Esophagus squamous epithelium (tissue), 5 donors: ENCODE measurements at places on chromosomes 6 and 20. TPM values are rescaled to one million over a fixed set of nuclear protein-coding genes. Genes with fewer than 3 reads are reported as not detected.
A peak's percentile ranks its signal among the peaks of the same experiment; 100 is the strongest.

The RFX6 gene
- not detected for total RNA-seq

DNA sequence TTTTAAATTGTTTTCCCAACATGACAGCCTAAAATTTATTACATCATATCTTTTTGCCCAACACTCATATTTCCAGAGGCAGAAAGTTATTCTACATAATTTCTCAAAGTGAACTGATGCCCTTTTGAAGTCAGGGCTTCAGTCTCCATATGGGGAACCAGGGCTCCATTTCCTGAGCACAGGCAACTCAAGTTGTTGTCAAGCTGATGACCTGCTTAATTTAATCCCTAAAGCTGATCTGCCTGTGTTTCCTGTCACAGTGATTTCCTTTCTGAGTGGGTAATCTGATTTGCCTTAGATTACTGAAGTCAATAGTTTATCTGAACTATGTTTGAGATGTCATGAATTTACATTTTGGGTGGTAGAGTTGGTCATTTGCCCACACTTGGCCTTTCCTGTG is 932.1 kb upstream of the MANEA start:
- H3K27me3 ChIP-seq: no peaks in the 10 kb centered on the region
- no peaks in the 10 kb centered on the region for H3K36me3 ChIP-seq
- H3K4me1 ChIP-seq: no peaks in the 10 kb centered on the region

The FNDC1 gene
- 0.04 TPM for total RNA-seq

- H3K27ac ChIP-seq: peak overlapping the region; percentile 91
- H3K4me1 ChIP-seq: peaks cover 33% of the 10 kb centered on the region
- H3K27me3 ChIP-seq: peaks cover 39% of the 10 kb centered on the region
- peak overlapping the region; percentile 12 for H3K4me3 ChIP-seq
Observed at GRCh38 chr6:33746036-33746600, 587 bp downstream of the IP6K3 start.

The RAET1L gene
- total RNA-seq: 50.0 TPM

The SNAI1 gene
- 0.44 TPM for total RNA-seq

The ACSS2 gene
- 50.9 TPM for total RNA-seq

GRCh38 chr6:52135217-52135616 is 47.8 kb upstream of the PKHD1 start:
- DNase-seq: no peak
- no peak overlapping the region for H3K4me3 ChIP-seq
- H3K27me3 ChIP-seq: no peaks in the 10 kb centered on the region
- H3K36me3 ChIP-seq: no peaks in the 10 kb centered on the region
- H3K27ac ChIP-seq: no peak overlapping the region

DNA sequence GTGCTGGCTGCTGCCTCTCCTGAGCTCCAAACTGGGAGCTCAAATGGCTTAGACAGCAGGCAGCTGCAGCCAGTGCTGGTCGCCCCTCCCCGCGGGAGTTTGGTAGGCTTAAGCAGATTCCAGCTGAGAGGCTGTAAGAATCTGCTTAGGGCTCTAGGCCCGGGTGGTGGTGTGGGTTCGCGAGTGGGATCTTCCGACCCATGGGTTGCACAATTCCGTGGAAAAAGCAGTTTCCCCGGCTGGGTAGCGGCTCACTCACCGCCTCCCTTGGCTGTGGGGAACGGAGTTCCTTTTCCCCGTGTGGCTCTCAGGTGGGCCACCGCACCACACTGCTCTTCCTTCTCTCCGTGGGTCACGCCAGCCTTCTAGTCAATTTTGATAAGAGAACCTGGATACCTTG is 232.5 kb downstream of the PKHD1 start:
- H3K27ac ChIP-seq: no peak overlapping the region
- H3K4me1 ChIP-seq: no peaks in the 10 kb centered on the region
- no peak for DNase-seq
- H3K36me3 ChIP-seq: no peaks in the 10 kb centered on the region
- H3K4me3 ChIP-seq: no peak overlapping the region

- H3K4me3 ChIP-seq: no peak overlapping the region
- peaks cover 12% of the 10 kb centered on the region for H3K27me3 ChIP-seq
- H3K36me3 ChIP-seq: no peaks in the 10 kb centered on the region
- no peak overlapping the region for H3K27ac ChIP-seq
- no peak for DNase-seq
- no peaks in the 10 kb centered on the region for H3K4me1 ChIP-seq
Observed at GRCh38 chr6:167157414-167157813, 366 bp downstream of the GPR31 start.

The CST5 gene
- total RNA-seq: not detected

The TFAP2A gene
- 39.1 TPM for total RNA-seq

The CAPN11 gene
- not detected for total RNA-seq

The PKIG gene
- 80.1 TPM for total RNA-seq

- DNase-seq: no peak
- H3K4me3 ChIP-seq: no peak overlapping the region
- H3K4me1 ChIP-seq: no peaks in the 10 kb centered on the region
- H3K36me3 ChIP-seq: no peaks in the 10 kb centered on the region
- peaks cover 7% of the 10 kb centered on the region for H3K27me3 ChIP-seq
Observed at GRCh38 chr6:167683028-167683862, 143.5 kb upstream of the AFDN start.

- H3K4me1 ChIP-seq: no peaks in the 10 kb centered on the region
- no peaks in the 10 kb centered on the region for H3K27me3 ChIP-seq
- DNase-seq: no peak
- no peak overlapping the region for H3K27ac ChIP-seq
Observed at GRCh38 chr6:138264372-138264880, 46.1 kb upstream of the PBOV1 start.

GRCh38 chr20:17589161-17589834 is 19.4 kb downstream of the DSTN start:
- peak overlapping the region; percentile 33 for H3K4me3 ChIP-seq
- no peaks in the 10 kb centered on the region for H3K27me3 ChIP-seq
- peaks cover 98% of the 10 kb centered on the region for H3K4me1 ChIP-seq
- DNase-seq: no peak

DNA sequence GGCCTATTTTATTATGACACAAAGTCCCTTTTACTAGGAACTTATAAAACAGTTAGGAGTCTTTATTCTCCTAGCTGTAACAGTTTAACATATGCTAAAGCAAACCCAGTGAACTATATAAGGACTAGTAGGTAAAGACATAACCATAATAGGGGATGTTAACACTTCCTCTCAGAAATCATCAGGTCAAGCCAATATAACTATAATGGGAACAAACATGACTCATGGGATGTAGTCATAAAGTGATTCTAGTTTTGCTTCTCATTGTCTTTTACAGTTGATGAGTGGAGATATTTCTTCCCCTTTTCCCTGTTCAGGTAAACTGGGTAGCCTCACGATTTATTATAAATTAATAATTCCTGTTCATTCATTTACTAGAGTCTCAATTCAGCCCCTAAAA is 9.7 kb downstream of the PTCHD4 start:
- no peaks in the 10 kb centered on the region for H3K27me3 ChIP-seq
- no peaks in the 10 kb centered on the region for H3K36me3 ChIP-seq

DNA sequence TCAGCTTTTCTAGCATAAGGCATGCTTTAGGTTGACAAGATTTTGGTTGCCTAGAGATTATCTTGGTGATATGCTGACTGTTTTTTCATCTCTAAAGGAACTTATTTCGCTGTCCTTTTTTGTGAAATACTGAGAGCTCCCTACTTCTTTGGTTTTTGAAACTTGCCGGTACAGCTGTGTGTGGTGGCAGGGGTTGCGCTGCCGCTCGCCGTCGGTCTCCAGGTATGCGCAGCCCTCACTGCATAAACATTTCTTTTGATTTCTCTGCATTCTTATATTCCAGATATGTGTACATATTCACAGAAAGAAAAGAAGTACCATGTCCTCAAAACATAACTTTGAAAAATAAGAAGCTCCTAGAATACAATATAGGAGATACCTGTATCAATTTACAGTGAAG is 106.4 kb upstream of the SYNDIG1 start:
- H3K4me3 ChIP-seq: no peak overlapping the region
- H3K27me3 ChIP-seq: no peaks in the 10 kb centered on the region
- H3K4me1 ChIP-seq: no peaks in the 10 kb centered on the region
- no peak for DNase-seq

The OLIG3 gene
- total RNA-seq: not detected

The MCHR2 gene
- total RNA-seq: not detected

DNA sequence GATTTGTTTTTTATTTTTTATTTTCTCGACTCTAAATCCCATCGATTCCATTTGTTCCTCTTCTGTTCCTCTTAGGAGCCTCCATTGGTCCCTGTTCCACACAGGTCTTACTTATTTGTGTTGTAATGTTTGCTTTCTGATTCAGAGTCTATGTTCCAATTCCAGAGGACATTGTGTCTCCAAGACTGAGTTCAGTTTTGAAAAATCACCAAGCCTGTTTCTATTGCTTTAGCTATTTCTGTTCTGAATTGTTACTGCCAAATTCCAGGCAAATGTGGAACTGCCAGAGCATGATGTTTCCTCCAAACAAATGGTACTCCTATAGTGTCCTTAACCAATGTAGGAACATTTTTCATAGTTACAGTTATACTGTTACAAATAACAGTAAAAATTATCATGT is 270.9 kb upstream of the SPTLC3 start:
- DNase-seq: no peak
- H3K27me3 ChIP-seq: no peaks in the 10 kb centered on the region
- no peak overlapping the region for H3K4me3 ChIP-seq
- no peaks in the 10 kb centered on the region for H3K36me3 ChIP-seq
- H3K4me1 ChIP-seq: no peaks in the 10 kb centered on the region

DNA sequence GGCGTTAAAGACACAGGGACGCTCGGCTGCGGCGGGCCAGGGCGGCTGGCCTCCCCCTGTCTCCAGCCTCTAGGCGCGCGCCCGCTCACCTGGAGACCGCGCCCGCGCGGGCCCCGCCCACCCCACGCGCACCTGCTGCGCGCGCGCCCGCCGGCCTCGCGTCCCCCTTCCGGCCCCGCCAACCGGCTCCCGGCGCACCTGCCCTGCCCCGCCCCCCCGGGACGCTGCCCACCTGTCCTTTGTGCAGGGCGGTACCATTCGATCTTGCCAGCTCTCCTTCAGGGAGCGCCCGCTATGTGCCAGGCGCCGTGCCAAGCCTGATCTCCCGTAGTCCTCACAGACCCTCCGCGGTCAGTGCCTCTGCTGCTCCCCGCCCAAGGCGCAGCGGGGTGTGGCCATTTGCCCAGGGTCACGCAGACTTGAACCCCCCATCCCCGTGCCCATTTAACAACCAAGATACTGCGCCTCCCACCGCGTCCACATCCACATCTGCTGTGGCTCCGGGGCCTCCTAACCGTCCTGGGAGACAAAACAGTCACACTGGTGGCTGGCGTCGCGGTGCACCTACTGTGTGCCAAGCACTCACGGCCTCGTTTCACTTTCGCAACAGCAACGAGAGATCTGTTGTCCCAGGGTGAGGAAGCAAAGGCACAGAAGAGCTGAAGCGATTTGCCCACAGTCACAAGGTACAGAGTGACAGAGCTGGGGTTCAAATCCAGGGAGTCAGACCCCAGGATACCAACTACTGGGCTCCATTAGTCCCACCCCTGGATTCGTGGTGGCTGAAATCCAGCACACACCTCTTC is 48.1 kb downstream of the NOL4L start:
- DNase-seq: no peak
- H3K4me3 ChIP-seq: peak overlapping the region; percentile 46
- peak overlapping the region; percentile 71 for H3K27ac ChIP-seq
- peaks cover 57% of the 10 kb centered on the region for H3K4me1 ChIP-seq
- H3K36me3 ChIP-seq: no peaks in the 10 kb centered on the region

DNA sequence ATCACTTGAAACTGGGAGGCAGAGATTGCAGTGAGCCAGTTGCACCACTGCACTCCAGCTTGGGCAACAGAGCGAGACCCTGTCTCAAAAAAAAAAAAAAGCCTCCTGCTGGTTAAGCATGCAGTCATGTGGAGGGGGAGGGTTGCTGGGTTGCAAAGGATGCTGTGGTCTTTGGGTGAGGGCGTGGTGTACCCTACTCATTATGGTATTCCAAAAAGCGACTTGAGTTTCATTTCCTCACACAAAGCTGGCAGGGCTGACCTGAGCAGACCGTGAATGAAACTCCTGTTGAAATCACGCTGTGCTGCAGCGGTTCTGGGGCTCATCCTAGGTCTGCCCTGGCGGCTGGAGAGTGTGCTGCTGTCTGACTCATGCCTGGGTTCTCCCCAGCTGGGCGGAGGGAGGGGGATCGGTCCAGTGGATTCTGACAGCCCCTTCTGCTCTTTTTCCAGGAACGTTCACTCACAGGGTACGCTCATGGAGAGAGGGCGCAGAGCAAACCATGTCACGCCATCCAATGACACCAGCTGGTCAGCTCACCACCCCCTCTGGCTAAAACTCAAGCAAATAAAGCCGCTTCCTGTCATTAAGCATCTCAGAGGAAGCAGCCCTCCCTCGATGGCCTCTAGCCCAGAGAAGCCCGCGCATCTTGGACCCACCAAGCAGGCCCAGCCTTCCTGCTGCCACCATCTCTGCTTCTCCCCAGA is 166.2 kb downstream of the SCML4 start:
- H3K4me1 ChIP-seq: peaks cover 16% of the 10 kb centered on the region
- DNase-seq: peak; percentile 48
- H3K4me3 ChIP-seq: no peak overlapping the region
- peak overlapping the region; percentile 61 for H3K27ac ChIP-seq
- H3K27me3 ChIP-seq: no peaks in the 10 kb centered on the region

DNA sequence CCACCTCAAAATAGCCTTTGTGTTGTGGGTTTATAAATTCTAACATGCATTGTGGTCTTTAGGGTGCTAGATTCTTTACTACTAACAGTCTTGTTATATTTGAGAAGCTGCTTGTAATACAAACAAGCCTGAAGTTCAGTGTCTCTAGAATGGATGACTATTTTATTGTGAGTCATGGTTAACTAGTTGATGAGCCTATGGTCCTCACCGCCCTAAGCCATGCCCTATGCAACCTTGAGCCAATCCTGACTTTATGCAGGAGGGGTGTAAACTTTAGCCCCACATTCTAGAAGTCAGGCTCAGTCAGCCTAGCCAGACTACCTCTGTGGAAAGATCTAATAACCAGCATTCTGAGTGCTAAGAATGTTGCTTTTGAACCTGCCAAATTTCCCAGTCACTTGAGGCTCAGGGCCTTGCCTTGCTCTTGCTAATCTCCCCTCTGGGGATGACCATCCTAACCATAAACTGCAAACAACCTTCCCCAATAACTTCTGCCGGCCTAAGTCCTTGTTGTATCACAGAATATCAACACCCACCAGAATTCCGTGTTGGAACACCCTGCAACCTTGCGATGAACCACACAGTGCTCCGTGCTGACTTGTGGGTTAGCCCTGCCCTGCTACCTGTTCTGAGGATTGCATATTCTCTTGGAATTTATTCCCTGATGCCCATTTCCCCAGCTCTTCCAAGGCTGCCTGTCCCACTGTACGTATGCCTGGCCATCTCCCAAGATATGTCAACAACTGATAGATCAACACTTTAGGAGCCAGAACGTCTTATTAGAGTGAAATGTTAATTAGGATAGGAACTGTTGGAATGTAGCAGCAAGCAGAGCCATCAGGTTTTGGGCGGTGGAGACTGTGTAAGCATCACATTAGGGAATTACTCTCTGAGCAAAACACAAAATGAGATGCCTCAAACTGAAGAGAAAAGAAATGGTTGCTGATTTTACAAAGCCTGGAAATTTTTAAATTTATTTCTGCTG is 71.7 kb upstream of the CEP85L start:
- H3K27ac ChIP-seq: no peak overlapping the region
- H3K4me1 ChIP-seq: peaks cover 4% of the 10 kb centered on the region
- DNase-seq: no peak
